ENCODE measurements at places on chromosomes 11 and 22.

- DNase-seq, result no peak
Observed at GRCh38 chr11:1148752-1149180, 9.0 kb upstream of the MUC5AC start.

GRCh38 chr11:125079878-125080530 is 16.9 kb downstream of the SLC37A2 start:
- DNase-seq, result no peak

- no peak for DNase-seq
Observed at GRCh38 chr11:60336767-60337391, 9.8 kb downstream of the MS4A6E start.

DNA sequence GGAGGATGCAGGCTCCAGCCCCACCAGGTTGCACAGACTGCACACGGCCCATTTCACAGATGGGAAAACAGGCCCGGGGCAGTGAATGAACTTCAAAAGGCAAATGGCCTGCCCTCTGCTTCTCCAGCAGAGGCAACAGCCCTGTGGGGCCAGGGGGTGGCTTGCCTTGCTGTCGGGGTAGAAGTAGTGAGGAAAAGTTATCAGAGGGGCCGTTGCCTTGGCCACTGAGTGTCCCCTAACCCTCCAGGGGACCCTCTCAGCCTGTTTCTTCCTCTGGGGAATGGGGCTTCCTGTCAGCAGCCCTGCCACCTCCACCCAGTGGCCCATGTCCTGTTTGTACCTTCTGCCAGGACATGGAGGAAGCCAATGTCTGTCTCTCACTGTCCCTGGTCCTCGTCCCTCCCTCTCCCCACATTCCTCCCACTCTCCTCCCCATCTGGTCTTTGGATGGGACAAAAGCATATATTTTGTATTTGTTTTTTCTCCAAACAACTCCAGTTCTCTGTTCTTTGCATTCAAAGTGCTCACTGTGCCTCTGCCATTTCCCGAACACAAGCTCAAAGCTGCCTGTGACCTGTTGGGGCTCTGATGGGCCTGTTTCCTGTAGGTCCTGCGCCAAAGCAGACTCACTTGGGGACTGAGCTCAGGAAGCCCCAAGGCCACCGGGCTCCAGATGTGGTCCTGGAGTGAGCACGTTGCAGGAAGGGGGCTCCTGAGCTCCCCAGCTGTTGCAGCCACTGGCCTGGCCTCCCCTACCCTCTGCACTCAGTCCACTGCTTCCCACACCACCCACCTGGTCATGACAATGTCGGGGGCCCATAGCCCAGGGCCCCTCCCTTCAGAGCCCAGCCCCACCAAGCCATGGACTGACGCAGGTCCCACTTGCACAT is 9.5 kb downstream of the MAP4K2 start:
- no peak for DNase-seq

DNA sequence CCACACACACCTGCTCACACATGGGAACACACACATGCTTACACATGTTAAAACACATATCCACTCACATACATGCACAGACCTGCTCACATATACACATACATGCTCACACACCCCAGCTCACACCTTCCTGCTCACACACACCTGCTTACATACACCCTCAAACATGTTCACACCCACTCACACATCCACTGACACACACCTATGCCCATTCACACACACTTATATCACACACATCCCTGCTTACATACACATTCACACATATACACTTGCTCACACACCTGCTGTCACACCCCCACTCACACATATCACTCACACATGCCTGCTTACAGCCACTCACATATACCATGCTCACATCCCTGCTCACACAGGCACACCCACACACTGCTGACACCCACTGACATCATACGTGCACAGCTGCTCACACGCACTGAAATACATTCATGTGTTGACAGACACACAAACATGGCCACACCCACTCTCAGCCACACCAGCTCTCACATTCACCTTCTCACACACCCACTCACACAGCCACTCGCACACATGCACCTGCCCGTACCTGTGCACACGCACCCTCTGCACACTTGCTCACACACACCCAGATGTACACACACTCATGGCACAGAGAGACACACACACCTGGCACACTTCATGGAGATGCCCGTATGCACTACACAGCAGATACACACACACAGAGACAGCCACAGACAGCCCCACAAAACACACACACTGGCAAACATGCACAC is 5.7 kb upstream of the MYBPC3 start:
- no peak for DNase-seq

GRCh38 chr11:33575311-33575710 is 125.3 kb downstream of the C11orf91 start:
- no peak for DNase-seq

- no peak for DNase-seq
Observed at GRCh38 chr22:50571264-50572175, 6.7 kb downstream of the CPT1B start.

DNA sequence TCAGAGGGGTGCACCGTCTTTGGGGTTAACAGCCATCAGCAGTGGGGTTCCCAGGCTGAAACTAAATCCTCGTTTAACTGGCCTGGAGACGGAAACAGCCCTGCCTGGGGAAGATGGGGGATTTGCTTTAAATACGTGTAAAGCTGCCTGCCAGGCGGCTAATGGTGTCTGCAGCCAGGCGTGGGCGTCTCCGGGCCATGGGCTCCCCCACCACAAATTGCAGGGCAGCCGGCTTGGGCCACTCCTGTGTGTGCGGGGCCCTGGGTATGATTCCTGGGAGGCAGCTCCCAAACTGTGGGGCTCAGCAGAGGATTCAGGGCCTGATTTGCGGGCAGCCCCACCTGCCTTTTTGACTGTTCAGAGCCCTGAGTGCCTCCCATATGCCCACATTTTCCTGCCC is 110.5 kb downstream of the KCNQ1 start:
- DNase-seq, result no peak

- DNase-seq, result no peak
Observed at GRCh38 chr11:88012456-88012855, 162.8 kb downstream of the RAB38 start.

- no peak for DNase-seq
Observed at GRCh38 chr11:1756791-1757771, 6.6 kb downstream of the CTSD start.

DNA sequence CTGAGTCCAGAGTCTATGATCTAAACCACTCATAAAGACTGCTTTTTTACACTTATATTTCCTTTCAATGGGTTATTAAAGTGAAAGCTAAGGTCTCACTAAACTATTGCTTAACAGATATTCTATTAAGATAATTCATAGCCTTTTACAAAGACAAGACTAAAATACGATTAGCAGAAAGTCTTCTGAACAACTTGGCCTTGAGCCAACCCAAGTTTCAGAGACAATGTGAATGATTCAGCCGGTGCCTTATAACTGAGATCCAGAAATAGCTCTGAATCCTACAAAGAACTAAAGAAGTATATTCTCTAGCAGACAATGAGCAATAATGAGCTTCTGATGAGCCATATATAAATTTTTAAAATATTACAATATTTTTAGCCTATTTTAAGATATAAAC is 41.5 kb upstream of the CARD18 start:
- DNase-seq, result no peak

DNA sequence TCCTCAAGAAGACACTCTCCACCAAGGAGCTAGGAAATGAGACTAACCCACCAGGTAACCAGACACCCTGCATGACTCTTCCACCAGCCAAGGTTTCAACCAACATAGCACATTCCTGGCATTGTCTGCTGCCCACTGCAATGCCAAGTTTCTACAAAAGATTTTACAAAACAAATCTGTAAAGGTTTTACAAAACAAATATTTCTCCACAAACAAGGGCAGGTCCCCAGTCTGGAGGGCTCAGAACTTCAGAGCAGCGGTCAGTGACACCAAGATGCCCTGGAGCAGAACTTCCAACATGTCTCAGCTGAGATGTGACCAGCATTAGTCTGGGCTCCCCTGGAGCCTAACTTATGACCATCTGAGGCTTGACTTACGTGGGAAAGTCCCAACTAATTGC is 14.0 kb downstream of the GALNT18 start:
- DNase-seq, result no peak

- DNase-seq, result no peak
Observed at GRCh38 chr11:97883086-97883485, 1137.7 kb upstream of the CNTN5 start.

DNA sequence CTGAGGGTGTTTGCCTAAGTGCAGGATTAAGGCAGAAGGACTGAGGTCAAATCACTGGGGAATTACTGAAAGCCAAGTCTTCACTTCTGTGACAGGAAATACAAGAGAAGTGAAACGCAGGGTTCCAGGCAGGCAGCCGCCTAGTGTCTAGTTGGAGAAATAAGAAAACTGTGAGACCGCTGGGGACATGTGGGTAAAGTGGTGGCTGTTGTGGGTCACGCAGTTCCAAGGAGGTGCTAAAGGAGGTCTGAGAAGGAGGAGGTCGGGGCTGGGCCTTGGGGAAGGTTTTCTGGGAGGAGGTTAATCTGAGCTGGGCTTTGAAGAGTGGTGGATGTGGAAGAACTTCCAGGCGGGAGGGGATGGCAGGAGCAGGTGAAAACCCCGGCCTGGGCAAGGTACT is 11.2 kb downstream of the MCM5 start:
- DNase-seq, result no peak

GRCh38 chr22:24421428-24421931 is 5.9 kb upstream of the ADORA2A start:
- DNase-seq, result no peak

GRCh38 chr22:35995772-35996171 is 32.9 kb downstream of the RBFOX2 start:
- no peak for DNase-seq

- DNase-seq, result no peak
Observed at GRCh38 chr11:101860696-101861427, 53.9 kb upstream of the CEP126 start.

DNA sequence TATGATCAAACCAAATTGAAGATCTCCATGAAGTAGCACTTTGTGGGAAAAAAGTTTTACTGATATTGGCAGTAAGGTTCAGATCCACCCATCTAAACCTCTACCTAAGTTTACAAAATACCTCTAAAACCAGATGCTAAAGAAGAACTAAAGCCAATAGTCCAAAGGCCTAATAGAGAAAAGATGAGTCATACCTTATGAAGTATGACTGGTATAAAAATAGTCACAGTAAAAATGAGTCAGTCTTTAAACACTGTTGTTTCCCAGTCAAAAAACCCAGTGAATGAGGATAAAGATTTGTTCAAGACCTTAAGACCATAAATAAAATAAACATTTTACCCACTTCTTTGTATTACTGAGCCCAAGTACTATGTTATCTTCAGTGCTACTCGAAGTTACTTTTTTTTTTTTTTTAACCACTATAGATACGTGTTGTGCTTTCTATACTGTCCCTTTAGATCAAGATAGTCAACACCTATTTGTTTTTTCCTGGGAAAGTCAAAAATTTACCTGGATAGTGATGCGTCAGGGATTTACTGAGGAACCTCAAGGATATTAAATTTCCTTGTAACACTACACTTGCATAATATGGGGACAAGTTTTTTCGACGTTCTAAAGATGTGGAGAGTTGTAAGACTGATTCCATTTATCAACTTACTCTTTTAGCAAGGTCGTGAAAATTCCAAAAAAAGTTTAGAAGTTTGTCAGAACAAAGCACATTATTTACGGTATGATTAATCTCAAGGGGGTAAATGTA is 87.3 kb downstream of the CCDC73 start:
- no peak for DNase-seq

DNA sequence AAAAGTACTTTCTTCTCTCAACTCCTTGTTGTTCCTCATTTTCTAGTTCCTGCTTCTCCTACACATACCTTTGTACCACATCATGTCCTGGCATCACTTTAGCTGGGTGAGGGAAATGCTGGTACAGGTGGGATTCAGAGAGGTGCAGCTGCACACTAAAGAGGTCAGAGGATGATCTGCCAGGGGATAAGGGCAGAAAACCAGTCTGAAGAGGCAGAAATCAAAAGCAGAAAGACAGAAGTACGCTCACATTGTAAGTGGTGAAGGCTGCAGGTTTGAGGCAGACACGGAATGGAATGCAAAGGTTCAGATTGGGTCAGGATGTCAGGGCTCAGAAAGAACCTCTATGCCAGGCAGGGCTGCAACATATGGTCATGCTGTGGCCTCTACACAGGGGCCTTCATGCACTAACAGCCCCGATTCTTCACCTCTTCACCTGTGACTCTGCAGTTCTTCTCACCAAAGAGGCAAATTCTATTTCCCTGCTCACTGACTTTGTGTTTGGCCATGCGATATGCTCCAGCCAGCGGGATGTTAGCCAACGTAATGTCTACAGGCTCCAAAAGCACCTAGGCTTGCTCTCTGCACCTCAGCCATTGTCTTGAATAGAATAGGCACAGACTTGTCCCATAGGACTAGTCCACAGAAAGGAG is 373.7 kb downstream of the NXPE2 start:
- no peak for DNase-seq

DNA sequence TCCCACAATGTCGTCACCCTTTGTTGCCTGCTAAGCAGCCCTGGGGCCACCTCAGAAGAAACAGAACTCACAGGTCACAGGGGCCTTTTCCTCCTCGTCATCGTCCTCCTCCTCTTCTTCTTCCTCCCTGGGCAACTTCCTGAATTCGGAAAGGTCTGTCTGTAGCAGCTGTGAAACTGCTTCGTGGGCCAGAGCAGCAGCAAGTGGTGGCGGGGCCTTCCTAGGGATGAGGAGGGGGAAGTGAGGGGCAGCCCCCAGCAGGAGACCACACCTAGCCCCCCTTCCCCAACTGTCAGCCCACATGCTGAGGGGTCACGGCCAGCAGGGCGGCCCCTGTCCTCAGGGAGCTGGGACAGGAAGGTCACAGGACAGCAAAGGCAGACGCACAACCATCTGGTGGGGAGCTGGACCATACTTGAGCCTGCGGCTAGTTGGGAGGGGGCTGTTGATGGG is 13.2 kb downstream of the PPM1F start:
- DNase-seq, result no peak

- no peak for DNase-seq
Observed at GRCh38 chr11:11993839-11994238, 14.6 kb downstream of the DKK3 start.

- DNase-seq, result no peak
Observed at GRCh38 chr11:120167659-120168058, 29.7 kb upstream of the TRIM29 start.

DNA sequence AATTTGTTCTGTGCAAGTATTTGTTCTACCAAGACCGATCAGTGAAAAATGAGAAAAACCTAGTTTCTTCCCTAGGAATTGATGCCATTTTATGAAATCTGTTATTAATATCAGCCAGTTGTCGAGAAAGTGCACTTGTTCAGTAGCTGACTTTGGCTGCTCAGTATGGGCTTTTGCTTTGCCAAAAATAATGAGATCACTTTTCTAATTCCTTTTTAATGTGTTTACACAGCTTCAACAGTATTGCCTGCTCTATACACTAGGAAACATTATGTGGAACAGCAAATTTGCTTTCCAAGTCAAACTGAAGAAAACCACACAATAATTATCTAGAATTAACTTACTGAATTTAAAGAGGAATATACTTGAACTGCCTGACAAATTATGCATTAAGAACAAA is 34.4 kb downstream of the SCUBE2 start:
- no peak for DNase-seq

DNA sequence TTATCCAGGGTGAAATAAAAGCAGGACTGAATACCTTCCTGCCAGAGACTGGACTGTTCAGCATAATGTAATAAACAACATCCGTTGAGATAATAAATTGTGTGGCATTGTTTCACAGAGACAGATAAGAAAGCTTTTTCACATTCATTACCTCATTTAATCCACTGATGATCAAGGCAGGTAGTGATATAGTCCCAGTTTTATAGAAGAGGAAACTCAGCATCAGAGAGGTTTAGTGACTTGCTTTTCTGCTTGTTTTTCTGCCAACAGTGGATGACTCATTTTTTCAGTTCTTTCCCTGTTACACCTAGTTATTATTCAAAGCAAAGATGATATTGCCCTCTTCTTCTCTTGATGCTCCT is 4.0 kb downstream of the MYO18B start:
- DNase-seq, result no peak
